ENCODE measurements at places on chromosomes 3 and 15. TPM values are rescaled to one million over a fixed set of nuclear protein-coding genes. Genes with fewer than 3 reads are reported as not detected.

C3orf22 gene
- total RNA-seq: not detected

SPINK8 gene
- not detected for total RNA-seq

GRCh38 chr3:19886404-19886803, 47.6 kb downstream of the EFHB start:
- no peak for DNase-seq

DNA sequence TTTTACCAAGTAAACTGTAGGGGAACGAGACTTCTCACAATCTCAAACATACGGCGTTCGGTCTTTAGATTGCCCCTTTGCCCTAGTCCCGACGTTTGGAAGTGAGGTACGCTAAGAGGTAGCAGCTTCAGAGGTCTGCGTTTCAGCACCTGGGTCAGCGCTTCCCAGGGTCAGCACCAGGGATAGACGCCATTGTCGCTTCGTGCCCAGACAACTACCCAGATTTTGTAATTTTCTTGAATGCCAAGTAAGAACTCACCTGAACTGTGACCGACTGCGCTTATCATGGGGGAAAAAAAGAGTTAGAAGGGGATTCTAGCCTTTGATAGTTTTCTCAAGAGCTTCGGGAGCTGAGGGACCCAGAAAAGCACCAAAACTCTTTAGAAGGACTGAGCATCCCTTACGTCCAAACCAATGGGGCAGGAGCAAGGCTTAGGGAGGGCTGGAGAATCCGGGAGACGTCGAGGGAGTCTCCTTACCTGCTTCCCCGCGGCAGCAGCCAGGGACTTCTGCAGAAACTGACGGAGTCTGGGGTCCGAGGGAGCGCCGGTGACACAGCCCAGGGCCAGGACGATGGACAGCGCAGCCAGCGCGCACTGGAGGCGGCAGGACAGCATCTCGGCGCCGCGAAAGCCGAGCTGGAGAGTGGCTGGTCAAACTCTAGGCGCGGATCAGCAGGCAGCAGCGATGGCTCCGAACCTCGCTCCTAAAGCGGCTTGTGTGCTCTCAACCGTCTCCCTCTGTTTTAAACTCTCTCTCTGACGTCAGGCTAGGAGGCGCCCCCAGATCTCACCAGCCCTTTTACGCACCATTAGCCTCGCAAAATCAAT, at the start of gene SST:
TSS of gene SST (minus strand) at position 720 of the 830 bp plus-strand sequence. CDS start at position 617, 103 bp downstream.
- DNase-seq: peak; percentile 19

- DNase-seq: no peak
These were observed 337.7 kb downstream of the SLC9A9 start for GRCh38 chr3:143510601-143511000.

DNA sequence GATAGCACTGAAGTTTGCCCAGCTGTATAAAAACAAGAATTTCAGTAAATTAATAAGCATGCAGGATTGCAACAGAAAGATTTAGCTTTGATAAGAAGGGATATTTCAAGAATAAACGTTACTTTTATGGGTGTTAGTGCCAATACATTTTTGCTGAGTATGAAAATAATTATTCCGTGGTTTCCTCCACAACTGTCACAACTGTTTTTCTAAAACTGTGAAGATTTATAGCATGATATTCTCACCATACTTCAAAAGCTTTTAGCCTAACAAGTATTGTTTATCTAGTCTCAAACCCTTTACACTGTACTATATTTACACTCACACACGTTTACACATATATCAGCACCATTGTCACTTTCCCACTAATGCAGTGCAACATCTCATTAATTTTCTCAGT, 200.5 kb downstream of the TPRG1 start:
- DNase-seq: no peak

GRCh38 chr3:54917174-54917573, 10.7 kb downstream of the LRTM1 start:
- no peak for DNase-seq

DNA sequence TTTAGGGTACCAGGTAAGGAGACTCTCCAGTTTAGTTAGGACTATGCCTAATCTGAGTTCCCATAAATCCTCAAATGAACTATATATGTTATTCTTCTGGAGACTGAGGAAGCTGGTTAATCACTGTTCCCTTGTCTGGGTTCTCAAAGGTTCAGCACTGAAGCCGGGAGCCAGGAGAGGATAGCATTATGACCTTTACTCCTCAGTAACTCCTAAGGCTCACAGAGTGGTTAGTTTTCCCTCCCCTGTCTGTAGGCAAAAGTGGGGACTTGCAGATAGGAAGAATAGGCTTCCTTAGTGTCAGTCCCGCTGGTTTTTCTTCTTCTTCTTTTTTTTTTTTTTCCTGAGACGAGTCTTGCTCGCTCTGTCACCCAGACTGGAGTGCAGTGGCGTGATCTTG, 50.4 kb downstream of the CRTC3 start:
- no peak for DNase-seq

DNA sequence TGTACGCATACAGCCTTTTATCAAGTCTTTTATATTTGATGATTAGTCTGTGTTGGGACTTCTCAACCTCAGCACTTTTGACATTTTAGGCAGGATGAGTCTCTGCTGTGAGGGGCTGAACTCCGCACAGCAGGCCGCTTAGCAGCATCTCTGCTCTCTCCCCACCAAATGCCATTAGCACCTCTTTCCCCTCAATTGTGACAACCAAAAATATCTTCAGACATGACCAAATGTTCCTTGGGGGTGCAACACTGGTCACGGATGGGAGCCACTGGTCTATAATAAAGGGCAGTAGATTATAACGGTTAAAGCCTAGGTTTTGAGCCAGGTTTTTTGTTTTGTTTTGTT, 109.7 kb upstream of the LRIG1 start:
- no peak for DNase-seq

DNA sequence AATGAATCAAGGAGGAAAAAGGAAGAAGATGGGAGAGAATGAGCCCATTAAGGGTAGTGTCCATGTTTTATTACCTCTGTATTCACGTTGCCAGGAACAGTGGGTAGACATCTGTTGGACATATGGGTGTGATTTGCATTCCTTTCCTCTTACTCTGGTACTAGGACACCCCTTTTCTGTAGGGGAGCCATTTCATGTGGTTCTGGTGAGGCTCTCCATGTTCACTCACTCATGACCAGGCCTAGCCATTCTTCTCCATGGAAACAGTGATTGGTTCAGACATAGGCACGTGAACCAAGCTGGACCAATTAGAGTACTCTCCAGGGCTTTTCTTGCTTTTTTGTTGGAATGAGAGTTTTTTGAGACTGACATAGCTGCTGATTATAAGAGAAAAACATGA, 39.6 kb upstream of the PDCD6IP start:
- no peak for DNase-seq

- no peak for DNase-seq
These were observed 81.8 kb upstream of the ALCAM start for GRCh38 chr3:105284876-105285275.

GRCh38 chr3:132160198-132160597, 125.4 kb upstream of the CPNE4 start:
- no peak for DNase-seq

- DNase-seq: no peak
These were observed 61.0 kb downstream of the TPRA1 start for GRCh38 chr3:127529346-127530188.

DNA sequence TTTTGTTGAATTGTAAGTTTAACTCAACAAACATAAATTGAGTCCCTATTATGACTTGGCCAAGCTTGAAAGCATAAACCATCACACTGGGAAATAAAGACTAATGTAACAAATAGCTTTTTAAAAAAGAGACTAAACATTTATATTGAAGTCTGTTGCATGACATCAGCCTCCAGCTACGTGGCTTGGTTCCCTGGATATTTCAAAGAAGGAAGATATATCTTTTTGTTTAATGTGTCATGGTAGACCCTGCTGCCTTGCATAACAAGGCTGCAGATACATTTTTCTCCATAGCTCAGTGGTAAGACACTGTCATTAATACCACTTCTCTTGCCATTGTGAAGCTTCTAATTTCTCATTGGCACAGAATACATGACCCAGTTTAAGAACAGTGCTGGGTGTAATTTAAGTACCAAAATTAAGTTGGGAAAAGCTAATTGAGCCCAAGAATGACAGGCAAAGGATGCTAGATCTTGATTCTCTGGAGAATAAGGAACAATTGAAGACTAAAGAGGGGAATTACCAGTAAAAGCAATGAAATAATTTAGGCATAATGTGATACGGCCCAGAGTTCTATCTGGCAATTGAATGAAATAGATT, 14.0 kb downstream of the RCN2 start:
- DNase-seq: no peak

All from activated T-cell treated with anti-CD3 and anti-CD28 coated beads, Interleukin-2, amount 50 U/mL, for 72 hours (primary cell).